ENCODE measurements at places on chromosomes 6 and 20. TPM values are rescaled to one million over a fixed set of nuclear protein-coding genes. Genes with fewer than 3 reads are reported as not detected.

DNA sequence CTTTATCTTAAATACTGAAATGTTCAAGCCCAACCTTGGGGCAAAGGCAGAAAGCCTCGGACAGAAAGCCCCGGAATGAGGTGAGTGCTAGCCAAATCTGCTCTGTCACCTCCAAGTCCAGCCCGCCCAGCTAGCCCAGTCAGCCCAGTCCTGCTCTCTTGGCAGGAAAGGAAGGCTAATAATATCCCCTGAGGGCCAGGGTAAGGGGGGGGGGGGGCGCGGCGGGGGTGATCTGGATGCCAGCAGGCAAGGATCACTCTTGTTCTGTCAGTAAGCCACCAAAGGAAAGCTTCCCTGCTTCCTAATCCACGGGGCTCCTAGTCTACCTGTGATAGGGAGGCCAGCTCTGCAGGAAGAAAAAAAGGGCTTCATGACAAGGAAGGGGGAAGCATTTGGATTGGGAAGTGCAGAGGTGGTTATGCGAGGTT is 1.1 kb downstream of the NDRG3 start:
- DNase-seq, result peak; percentile 10

DNA sequence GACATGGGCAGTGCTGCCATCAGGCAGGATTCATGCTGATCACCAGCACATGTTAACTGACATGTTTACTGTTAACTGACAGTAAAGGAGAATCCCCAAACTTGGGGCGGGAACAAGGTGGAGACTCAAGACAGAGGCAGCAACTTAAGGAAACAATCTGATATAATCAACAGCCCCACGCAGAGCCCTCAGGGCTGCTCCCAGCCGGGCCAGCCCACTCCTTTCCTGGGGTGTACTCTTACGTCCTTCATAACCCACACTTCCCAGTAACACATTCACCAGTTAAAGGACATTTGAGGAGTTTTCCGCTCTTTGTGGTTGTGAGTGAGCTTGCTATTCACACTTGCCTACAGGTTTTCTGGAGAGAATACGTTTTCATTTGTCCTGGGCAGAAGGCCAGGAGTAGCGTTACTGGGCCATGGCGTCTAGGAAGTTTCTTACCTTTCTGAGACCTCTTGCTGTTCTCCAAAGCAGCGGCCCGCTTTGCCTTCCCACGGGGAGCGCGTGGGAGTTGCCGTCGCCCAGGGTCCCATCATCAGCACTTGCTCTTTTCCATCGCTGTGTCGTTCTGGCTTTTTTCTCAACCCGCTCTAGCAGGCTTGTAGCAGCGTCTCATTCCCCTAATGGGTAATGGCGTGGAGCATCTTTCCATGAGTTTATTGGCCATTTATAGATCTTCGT is 56.4 kb downstream of the FOXF2 start:
- no peak for DNase-seq

Gene SYNDIG1
- polyA plus RNA-seq, result 40.0 TPM

DNA sequence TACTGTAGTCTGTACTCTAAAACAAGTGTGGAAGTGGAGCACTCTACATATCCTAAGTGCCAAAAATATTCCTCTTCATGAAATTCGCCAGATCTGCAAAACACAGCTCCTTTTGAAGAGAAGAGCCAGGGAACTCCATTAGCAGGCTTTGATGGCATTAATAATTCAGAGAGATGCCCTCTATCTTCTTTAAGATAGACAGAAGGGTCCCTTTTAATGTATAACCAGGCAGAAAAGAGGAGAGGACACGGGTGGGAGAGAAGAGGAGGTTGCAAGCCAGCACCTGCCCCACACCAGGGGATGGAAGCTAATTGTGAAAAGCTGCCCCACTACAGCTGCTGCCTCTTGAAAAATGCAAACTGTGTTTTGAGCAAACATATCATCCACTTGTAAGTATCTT is 3.7 kb upstream of the RFPL4B start:
- no peak for DNase-seq

GRCh38 chr6:68901044-68901443 is 266.0 kb downstream of the ADGRB3 start:
- no peak for DNase-seq

- no peak for DNase-seq
Measured at GRCh38 chr6:34771727-34772126, 14.4 kb downstream of the SNRPC start.

Gene TINAG
- polyA plus RNA-seq, result not detected

GRCh38 chr6:33925936-33926335 is 122.1 kb upstream of the MLN start:
- peak; percentile 62 for DNase-seq

GRCh38 chr6:107666084-107666980 is 157.8 kb downstream of the SCML4 start:
- no peak for DNase-seq

DNA sequence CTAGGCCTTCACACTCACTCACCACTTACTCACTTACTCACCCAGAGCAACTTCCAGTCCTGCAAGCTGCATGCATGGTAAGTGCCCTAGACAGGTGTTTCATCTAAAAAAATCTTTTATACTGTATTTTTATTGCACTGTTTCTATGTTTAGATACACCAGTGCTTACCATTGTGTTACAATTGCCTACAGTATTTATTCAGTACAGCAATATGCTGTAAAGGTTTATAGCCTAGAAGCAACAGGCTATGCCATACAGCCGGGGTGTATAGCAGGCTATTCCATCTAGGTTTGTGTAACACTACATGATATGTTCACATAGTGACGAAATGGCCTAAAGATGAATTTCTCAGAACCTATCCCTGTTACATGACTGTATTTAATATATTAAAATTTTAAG is 37.1 kb upstream of the KCNK5 start:
- DNase-seq, result no peak

- no peak for DNase-seq
Measured at GRCh38 chr6:166736634-166737033, 109.6 kb upstream of the RPS6KA2 start.

DNA sequence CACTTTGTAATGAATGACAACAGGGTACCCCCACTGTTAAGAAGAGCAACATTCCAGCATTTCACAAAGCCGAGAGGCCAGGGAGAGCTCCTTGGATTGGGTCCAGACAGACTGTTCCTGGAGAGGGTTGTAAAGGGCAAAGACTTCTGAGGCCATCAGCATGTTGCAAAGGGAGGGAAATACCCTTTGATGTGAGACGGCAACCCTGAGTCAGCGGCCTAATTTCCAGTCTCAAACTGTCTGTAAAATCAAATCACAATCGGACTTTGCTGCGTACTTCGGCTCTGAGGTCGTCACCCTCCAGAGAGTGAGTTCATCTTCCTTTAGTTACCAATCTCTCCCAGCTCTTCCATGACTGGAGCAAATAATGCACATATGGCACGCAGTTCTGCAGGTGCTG is 101.0 kb upstream of the DTNBP1 start:
- DNase-seq, result no peak

Gene SIRPA
- 45.2 TPM for polyA plus RNA-seq

DNA sequence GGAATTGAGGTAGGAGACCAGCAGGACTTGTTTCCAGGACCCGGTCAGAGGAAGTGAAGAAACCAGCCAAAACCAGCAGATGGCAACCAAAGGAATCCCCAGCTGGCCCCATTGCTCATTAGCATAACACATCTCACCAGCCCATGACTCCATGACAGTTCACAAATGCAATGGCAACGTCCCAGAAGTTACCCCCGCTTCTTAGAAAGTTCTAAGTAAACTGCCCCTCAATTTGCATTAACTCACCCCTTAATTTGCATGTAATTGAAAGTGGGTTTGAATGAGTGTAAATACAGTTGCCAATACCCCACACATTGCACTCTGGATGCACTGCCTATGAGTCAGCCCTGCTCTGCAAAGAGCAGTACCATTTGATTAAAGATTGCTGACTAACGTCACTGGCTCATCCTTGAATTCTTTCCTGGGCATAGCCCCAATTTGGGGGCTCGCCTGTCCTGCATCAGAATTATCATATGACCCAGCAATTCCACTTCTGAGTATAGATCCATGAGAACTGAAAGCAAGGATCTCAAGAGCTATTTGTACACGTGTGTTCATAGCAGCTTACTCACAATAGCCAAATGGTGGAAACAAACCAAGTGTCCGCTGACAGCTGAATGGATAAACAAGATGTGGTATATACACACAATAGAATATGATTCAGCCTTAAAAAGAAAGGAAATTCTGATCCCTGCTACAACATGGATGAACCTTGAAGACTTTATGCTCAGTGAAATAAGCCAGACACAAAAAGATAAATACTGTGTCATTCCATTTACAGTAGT is 36.4 kb downstream of the MYLK4 start:
- DNase-seq, result no peak

DNA sequence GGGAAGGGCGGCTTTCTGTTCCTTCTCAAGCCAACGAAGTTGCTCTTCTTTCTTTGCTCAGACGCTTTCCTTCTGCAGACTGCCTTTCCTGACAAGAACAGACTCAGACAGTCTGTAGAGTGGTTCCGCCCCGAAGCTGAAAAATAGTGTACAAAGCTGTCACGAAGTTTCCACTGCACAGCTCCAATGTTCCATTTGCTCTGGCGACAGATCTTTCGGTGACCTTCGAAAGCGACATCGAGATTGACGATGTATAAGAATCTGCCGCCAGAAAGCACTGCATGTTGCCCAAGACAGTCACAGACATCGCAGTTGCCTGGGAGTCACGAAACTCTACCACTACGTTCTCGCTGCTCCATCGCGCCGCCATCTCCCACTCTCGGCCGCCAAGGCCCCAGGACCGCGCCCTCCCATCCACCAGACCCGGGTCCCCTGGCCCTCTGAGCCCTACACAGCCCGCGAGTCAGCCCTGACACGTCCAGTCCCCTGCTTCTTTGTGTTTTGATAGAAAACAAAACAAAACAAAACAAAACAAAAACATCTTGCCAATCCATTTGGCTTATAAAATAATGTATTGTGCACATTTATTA is 42.1 kb upstream of the ZNF184 start:
- no peak for DNase-seq

DNA sequence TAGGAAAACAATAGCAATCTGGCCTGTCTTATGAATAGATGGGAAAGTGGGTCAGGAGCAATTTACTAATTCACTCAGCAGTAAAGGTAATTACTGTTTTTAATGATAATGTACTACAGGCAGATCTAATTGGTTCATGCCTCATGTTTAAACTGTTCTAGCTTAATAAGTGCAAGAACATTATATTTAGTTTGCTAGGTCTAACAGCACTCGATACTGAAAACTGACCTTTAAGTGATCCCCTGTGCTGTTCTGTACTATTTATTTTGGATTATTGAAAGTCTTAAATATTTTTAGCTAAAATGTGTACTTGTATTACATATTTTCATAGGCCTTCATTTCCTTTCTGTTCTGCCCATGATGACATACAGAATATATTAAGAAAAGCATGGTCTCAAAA is 998.0 kb upstream of the GJE1 start:
- no peak for DNase-seq

GRCh38 chr6:44039839-44040350 is 87.4 kb downstream of the MRPL14 start:
- DNase-seq, result no peak

- no peak for DNase-seq
Measured at GRCh38 chr6:137850816-137851602, 16.1 kb upstream of the TNFAIP3 start.

- DNase-seq, result no peak
Measured at GRCh38 chr6:8958894-8959511, 523.7 kb upstream of the SLC35B3 start.

DNA sequence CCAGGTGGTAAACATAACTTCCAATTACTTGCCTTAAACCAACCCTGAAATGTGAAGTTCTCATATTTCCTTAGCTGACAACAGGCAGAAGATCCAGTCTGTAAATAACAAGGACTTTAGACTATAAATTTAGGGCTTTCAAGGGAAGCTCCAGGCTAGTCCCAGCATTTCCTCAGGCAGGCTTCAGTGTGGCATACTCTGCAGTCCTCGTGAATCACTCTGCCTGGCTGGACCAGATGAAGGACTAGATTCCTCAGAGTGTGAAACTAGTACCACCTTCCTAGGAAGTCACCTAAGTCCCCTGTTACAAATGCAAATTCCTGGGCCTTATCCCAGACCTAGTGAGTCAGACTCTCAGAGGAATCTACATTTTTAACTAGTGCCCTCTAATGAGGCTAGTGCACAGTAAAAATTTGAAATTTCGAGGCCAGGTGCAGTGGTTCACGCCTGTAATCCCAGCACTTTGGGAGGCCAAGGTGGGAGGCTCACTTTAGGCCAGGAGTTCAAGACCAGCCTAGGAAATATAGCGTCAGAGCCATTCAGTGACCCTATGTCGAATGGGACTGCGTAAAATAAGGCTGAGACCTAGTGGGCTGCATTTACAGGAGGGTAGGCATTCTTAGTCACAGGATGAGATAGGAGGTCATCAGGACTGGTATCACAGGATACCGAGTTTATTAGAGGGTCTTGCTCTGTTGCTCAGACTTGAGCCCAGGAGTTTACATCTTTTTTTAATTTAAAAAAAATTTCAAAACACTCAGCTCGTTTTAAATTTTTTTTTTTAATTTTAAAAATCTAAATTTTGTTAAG is 279.6 kb upstream of the JARID2 start:
- DNase-seq, result no peak

DNA sequence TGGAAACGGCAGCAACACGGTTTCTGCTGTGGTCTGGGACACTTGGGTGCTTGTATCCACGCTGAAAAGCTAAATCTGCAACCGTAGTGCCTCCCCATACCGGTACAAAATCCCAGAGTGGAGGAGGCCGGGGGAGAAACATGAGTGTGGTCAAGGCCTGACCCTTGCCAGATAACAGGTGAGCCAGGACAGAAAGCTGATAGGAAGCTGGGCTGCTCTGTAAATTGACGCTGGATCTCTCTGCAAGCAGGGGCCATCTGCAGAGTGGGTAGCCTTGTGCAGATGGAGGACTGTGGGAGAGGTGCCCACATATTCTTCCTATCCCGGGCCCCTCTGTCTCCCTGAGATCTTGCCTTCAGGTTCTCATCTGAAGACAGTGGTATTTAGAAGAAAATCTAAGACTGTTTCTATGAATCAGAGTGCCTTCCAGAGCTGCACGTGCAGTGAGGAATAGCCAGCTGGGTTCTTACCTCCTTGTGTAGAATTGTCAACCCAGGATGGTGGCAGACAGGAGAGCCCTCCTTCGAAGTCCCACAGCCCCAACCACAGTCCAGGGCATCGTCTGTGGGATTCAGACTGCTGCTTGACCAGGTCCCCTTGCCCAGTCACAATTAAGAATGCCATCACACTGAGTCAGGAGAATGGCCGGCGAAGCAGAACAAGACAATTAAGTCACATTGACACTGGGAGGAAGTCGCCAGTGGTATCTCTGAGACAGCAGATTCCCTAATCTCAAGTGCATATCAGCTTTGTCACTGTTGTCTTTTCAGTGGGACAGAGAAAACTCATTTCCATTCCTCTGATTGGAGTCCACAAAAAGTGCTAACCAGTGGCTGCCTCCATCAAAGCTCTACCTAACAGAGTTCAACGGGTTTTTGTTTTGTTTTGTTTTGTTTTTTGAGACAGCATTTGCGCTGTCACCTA is 100.0 kb upstream of the RIPOR2 start:
- DNase-seq, result no peak

DNA sequence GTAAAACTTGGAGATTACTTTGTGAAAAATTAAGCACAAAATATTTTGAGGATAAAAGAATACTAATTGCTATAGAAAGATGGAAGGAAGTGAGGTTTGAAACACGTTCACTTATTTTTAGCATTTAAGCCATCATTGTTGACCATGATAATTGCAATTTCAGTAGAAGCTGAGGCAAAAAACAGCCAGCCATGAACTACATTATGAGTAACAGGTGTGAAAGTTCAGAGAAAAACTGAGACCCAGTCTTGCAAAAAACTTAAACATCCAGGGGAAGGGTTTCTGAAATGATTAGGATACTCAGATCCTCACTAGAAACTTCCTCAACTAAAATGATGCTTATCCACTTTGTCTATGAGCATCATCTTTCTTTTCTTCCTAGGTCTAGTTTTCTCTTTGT is 619.4 kb downstream of the PHF3 start:
- no peak for DNase-seq

- no peak for DNase-seq
Measured at GRCh38 chr6:140684776-140685550, 1310.5 kb upstream of the CITED2 start.

Measured in spinal cord (tissue), 10 donors.